ENCODE measurements at places on chromosomes 2 and 18.

- DNase-seq: no peak
These were observed 17.7 kb upstream of the CYP1B1 start for GRCh38 chr2:38093527-38094165.

DNA sequence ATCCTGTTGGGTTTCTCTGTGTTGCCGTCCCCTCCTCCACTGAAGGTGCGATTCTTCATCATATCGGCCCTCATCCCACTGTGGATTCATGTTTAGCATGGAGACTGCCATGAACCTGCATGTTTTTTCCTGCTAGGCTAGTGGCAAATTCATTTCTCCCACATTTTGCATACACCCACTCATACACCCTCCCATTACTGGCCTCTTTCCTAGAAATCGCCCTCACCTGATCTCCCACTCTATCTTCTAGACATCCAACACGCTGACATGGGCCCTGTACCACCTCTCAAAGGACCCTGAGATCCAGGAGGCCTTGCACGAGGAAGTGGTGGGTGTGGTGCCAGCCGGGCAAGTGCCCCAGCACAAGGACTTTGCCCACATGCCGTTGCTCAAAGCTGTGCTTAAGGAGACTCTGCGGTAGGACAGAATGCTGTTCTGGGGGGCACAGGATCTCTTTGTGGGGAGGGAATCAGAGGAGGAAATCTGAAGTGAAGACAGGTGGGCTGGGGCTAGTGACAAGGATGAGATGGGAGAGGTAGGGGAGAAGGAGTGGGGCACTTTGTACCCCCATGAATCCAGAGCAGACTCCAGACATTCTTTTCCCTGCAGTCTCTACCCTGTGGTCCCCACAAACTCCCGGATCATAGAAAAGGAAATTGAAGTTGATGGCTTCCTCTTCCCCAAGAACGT, 17.7 kb downstream of the PRKAG3 start:
- no peak for DNase-seq

DNA sequence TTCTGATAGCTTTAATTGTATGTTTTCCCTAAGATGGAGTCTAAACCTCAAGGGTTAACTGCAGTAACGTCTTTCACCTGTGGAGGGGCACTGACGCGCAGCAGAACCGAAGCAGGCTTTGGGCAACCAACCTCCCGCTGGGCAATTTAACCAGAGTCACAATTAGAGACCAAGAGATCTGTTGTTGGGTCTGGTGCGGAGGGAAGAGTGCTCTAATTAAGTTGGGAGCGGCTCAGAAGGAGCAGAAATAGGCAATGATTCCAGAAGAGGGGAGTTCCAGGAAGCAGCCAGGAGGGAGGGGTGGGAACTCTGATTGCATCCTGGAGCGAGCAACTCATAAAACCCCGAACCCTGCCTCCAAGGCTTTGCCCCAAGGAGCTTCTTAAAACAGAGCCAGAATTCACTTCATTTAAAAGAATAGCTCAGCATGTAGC, 245.8 kb downstream of the PAX3 start:
- no peak for DNase-seq

- no peak for DNase-seq
These were observed 9.6 kb downstream of the RAX start for GRCh38 chr18:59263661-59264060.

GRCh38 chr2:43370705-43371104, 144.3 kb upstream of the ZFP36L2 start:
- DNase-seq: no peak

DNA sequence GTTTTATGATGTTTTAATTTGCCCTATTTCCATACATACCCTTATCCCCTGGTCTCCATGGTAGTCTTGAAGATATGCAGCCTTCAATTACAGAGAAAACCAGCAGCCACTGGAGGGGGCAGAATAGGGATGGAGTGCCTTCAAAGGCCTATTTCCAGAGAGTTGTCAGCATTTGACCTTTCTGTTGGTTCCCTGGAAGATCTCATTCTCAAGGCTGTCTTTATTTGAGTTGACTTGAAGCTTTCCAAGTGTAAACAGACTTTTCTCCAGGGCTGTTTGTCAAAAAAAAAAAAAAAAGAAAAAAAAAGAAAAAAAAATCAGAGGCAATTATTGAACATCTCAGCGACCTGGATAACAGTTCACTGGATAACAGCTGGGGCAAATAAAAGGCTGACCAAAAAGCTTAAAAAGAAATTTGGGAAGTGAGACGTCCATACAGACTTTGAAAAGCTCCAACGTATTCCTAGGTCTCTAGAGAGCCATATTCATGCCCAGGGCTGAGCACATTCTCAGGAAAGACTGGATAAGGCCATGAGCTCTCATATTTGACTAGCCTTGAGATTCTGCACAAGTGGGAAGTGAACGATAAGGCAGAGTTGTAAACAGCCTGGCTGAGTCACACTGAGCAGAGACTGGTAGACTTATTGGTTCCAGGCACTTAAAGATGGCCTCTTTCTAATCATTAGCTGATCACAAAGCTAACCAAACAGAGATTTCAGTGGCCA, 126.6 kb downstream of the VAPA start:
- DNase-seq: no peak

DNA sequence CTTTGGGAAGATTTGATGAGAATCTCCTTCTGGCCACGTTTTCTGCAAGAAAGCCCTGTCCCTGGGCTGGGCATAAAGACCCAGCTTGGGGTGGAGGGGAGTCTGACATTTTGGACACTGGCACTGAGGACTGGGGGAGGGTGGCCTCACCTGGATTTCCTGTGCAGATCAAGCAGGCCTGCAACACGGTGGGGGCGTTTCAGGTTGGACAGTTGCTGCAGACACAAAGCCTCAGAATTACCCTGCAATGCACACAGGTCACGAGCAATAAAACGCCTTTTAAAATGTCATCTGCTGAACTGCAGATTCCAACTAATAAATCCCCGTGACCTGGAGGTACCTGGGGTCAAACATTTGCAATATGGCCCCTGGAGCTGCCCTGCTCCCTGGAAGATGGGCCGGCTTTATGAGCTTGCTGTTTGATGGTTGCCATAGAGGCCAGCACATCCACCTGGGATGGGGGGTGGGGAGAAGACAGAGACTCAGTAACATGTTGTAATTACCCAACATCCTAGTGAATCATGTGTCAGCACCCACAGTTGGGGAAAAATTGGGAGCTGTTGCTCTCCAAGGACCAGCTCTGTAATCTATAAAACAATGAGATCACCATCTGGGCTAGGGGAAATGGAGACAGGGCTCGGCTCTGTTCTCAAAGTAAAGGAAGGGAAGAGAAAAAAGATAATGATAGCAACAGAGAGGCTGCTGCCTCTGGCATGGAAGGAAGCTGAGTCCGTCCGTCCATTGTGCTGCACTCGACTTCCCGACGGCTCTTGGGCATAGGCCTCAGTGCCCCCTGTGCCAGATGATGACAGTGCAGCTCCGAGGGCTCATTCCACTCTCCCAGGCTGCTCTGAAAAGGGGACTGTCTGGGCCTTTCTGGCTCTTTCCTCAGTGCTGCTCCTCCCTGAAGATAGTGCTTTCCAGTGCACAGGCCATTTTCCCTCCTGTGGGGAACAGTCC, 340.3 kb downstream of the CYRIA start:
- no peak for DNase-seq

DNA sequence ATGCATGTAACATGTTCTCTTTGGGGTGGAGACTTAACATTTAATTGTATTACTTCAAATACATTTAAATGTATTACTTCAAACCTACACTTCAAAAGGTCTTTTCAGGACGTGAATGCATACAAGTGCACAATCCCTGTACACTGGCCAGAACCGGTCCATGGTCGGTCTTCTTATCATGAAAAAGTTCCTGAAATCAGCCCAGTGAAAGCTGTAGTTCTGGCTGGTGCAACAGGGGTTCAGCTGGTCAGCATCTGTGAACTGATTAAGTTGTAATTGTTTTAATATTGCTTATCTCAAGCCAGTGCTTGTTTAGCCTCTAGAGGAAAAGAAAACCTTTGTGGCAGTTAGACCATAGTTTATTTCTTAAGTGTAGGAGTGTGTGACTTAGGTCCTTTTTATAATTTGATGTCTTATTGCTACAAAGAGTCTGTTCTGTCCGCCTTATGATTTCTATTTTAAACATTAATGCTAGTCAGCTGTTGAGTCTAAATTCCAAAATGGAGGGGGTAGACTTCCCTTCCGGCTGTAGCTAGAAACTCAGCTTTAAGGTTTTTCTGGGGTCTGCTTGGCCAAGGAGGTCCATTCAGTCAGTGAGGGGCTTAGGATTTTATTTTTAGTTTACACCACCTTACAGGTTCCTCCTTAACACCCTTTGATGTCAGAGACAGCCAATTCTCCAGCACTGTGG, 768 bp upstream of the CYBRD1 start:
- DNase-seq: no peak

DNA sequence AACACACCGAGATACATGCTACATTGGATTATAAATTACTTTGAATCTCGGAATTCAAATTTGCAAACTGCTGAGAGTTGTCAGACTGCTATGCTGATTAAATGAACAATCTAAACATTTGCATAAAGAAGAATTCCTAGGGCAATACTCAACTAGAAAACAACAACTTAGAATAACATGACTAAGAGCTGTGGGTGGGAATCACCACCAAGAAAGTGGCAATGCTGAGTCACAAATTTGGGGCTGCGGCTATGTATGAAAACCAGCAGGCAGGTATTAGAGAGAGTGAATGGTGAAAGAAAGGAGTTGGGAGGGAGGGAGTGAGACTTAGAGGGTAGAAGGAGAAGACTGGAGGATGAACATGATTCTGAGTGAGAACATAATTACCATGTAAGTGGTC, 559.5 kb downstream of the PIK3C3 start:
- no peak for DNase-seq

GRCh38 chr2:138853761-138854160, 73.6 kb upstream of the NXPH2 start:
- DNase-seq: no peak

DNA sequence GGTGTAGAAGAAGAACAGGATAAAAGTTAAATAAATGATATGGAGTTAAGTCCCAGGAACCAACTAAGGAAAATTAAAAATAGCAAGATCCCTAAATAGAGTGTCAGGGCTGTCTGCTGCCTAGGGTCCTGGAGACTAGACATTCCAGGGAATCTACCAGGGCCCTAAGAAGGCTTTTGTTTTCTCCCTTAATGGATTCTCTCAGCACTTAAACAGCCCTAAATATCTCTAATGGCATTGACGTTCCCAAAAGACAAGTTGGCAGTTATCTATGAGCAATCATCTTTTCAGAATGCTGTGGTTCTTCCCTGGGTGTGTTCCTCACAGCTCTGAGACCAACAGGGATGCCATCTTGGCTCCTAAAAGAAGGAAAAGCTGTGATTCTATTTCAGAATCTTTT, 616.3 kb downstream of the EPHA4 start:
- DNase-seq: no peak

DNA sequence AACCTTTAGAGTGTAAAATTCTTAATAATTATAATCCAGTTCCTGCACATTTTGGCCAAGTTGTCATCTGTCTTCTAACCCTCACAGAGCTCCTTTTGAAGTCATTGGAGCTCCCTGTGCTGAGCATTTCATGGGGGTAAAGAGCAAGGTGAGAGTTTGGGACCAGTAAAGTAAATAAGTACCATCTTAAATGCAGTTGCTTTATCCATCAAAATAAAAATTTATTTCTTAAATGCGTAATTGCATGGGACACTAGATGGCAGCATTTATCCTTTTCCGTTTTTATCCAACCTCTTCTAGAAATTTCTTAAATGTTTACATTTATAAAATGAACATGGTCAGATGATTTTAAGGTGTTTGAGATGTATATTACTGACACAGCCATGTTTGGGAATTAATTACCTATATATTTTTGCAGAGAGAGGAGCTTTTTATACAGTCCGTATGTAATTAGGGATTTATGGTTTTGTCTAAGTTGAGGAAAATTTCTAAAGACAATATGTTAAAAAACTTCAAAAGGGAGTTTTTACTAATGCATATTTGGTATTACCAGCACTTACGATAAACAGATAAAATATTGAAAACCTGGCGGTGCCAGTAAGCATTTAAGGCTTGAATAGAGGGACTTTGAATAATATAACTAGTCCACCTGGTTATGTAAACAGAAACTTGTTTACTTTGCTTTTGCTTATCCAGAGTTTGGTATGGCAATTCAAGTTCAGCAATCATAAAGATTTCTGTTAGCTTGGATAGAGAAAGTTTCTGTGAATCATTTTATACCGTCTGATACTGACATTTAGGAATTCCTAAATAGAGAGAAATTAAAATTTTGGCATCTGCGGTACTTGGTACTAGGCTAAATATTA, 54.5 kb downstream of the ACSL3 start:
- no peak for DNase-seq

GRCh38 chr2:160701822-160702221, 208.2 kb upstream of the RBMS1 start:
- no peak for DNase-seq

GRCh38 chr2:65429786-65430602, 2.4 kb downstream of the SPRED2 start:
- DNase-seq: no peak

GRCh38 chr2:180033993-180034894, 27.1 kb upstream of the CWC22 start:
- DNase-seq: no peak

DNA sequence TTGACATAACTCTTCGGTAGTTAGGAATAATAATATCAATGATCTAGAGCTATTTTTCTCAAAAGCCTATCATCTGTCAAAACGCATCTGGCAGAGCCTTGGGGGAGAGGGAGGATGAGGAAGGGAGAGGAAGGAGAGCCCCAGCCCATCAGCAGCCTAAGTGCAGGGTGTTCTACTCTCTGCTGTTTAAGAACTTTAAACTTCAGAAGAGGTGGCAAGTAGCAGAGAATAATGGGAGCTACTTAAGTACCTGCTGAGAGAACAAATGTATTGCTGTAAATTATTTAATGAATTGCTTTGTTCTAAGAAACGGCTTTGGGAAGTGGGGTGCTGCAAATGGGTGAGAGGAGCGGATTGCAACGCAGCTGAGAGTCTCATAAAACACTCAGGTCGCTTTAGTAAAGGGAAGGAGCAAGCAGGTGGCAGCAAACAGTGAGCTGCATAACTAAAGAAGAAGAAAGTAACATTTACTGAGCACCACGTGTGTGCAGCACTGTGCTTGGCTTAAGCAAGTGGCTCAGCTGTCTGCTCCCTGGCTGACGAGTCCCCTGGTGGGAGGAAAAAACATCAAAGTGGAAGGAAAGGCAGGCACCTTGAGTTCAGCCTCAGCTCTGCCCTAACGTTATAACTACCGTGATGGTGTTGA, 26.3 kb upstream of the SH3RF3 start:
- DNase-seq: no peak

DNA sequence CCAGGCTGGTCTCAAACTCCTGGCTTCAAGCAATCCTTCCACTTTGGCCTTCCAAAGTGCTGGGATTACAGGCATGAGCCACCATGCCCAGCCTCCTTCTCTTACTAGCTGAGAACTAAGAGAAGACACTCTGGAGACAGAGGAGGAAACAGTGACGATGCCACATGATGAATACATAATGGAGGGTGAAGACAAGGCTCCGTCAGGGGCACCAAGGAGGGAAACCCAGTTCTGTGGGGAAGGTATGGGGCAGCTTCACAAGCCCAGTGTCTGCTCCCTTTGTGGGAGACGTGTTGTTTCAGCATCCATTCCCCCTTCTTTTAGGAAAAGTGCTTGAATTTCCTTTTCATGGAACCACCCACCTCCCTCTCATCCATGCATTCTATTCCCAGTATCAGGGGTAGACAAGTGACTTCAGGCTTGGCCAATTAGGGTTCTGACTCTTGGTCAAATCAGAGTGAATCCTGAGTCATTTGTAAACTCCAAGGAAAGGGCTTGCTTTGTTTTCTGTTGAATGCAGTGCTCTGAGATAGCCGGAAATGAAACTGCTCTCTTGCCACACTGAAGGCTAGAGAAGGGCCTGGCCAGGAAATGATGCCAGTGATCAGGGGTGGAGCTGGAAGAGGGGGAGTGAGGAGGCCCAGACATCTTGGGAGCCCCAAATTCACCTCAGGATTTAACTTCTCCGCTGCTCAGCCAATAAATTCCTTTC, 23.7 kb downstream of the TMEM127 start:
- peak; percentile 71 for DNase-seq
